Stimulated activated CD4-positive, alpha-beta T cell treated with anti-CD3 and anti-CD28 coated beads, TNF-alpha, amount 100 ng/mL, for 24 hours (primary cell): ENCODE measurements at places on chromosomes 13 and 19.

- no peak for DNase-seq
Measured at GRCh38 chr13:23460309-23460708, 26.8 kb upstream of the SACS start.

DNA sequence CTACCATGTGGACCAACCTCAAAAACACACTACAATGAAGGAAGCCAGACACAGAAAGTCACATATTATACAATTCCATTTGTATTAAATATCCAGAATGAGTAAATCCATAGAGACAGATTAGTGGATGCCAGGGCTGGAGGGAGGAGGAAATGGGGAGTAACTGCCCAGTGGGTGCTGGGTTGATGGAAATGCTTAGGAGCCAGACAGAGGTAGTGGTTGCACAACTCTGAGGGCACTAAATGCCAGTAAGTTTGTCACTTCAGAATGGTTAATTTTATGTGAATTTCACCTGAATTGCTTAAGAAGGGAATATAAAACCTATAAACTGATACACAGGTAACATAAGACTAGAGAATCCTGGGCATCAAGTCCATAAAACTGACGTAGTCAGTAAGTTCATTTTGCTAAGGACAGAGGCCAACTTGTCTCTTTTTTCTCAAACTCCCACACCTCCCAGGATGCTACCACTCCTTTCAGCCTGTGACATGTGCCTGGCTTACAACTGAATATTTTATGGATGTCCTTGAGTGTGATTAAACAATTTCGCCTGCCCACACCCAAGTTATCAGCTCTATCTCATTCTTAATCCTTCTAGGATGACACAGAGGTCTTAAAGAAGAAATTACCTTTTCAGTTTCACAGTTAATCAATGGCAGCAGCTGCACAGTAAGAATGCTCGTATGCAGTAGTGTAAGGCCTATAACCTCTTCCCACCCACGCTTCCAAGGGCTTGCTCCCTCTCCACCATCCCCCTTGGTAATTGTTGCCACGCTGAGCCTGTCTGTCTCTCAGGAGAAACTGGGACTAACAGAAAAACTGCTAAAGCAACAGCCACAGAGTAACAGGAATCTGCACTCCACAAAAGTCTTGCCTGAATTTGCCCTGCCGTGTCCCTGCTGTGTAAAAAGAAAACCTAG is 5.9 kb upstream of the MLNR start:
- DNase-seq: no peak

DNA sequence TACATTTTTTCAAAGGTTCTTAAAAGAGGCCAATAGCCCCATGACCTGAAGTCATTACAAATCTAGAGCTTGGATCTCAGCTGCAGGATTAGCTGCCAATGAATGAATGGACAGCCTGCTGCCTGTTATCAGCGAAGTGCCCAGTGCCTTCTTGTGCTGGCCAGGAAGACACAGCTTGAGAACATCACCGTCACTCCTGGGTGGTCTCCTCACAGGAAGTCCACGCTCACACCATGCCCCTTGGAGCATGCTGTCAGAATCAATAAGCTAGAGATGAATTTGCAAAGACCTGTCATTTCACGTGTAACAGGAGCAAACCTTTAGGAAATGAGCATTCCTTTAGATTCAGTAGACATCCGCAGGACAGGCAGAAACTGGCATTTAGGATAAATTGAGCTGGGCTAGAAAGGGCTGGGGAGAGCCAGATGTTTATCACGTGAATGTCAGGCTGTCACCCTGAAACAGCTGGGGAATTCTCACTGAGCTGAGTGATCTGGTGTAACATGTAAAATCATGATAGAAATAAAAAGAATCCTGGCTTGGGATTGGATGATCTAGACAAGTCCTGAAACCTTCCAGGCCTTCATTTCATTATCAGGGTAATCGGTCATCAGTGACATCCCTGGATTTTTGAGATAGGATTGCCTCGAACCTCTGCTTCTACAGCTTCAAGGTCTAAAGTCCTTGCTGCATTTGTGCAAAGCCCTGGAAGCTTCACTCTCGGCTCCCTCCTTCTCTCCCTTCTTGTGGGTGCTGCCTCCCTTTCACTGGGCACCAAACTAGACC is 49.9 kb upstream of the MEDAG start:
- DNase-seq: no peak

- no peak for DNase-seq
Measured at GRCh38 chr13:43267916-43268315, 244.5 kb downstream of the DNAJC15 start.

DNA sequence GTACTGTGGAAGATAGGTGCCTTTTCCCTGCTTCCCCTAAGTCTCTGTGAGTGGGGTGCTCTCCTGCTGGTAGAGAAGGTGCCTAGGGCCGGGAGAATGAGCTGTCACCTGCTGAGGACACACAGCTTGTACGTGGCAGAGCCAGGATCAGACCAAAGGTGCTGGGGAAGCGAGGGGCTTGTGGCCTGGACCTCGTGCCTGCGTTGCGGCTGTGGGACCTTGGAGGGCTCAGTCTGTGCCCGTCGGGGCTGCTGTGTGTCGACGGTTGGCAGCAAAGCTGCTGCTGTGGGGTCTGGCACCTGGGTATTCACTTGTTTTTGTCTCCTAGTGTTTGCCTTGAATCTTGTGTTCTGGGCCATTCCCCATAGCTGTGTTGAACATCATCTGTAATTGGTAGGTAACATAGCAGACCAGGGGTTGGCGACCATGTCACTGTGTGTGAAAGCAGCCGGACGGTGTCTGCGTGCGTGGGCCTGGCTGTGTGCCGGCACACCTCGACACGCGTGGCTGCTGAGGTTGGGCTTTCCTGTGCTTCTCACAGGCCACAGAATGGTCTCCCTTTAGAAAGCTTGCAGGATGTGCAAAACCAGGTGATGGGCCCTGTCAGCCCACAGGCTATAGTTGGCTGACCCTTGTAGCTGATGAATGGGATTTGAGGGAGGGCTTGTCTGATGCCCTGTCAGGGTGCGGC is 9.2 kb downstream of the U2AF2 start:
- DNase-seq: no peak

DNA sequence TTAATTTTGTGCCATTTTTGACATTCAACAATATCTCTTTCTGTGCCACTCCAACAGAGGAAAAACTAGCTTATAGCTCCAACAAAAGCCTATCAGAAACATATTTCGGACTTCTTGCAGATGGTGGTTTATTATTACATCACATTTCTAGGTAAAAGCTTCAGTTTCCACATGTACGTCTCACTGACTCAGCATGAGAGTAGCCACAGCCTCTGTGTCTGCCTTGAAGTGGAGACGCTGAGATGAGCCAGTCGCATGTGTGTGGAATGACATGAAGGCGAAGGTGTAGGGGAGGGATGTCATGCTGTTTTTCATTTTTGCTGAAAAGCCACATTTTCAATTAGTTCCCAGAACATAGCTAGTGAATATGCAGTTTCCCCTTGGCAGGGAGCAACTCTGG is 598.6 kb downstream of the EFNB2 start:
- DNase-seq: no peak

- no peak for DNase-seq
Measured at GRCh38 chr13:40792284-40793051, 3.1 kb downstream of the SLC25A15 start.

DNA sequence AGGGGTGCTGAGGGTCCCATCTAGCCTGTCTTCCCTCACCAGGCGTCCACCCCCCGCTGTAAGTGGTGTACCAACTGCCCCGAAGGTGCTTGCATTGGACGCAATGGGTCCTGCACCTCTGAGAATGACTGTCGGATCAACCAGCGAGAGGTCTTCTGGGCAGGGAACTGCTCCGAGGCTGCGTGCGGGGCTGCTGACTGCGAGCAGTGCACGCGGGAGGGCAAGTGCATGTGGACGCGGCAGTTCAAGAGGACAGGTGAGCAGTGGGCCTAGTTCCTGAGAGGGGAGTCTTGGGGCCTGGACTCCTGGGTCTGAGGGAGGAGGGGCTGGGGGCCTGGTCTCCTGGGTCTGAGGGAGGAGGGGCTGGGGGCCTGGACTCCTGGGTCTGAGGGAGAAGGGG is 27.8 kb downstream of the CNFN start:
- DNase-seq: no peak

GRCh38 chr13:85799097-85799582 is at the start of gene SLITRK6:
TSS of gene SLITRK6 (minus strand) at chr13:85799419. CDS start at chr13:85796508, 2,911 bp downstream.
- DNase-seq: no peak

- no peak for DNase-seq
Measured at GRCh38 chr19:23999821-24000610, 85.3 kb downstream of the ZNF726 start.

DNA sequence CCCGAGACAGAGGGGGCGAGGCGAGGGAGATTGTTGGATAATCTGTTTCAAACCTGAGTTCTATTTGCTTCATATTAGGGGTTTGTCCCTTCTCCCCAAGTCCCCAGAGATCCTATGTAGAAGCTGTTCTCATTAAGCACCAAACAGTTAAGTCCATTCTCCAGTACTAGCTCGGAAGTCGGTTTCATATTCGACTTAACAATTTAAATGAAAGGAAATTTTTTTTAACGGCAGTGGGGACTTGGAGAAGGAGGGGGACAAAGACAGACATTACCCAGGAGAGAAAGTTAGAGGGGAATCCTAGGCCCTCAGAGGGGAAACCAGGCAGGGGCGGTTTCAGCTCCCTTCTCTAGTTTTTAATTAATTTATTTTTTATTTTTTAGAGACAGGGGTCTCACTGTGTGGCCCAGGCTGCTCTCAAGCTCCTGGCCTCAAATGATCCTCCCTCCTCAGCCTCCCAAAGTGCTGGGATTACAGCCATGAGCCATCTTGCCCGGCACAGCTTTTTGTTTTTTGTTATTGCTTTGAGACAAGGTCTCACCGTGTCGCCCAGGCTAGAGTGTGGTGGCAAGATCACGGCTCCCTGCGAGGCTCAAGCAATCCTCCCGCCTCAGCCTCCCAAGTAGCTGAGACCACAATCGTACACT is 13.7 kb upstream of the TLE2 start:
- DNase-seq: no peak

- peak; percentile 66 for DNase-seq
Measured at GRCh38 chr19:14479975-14480699, 5.0 kb upstream of the PTGER1 start.
